Activated T-cell treated with anti-CD3 and anti-CD28 coated beads, Interleukin-2, amount 50 U/mL, for 72 hours (primary cell): ENCODE measurements at places on chromosomes 7 and 10.

DNA sequence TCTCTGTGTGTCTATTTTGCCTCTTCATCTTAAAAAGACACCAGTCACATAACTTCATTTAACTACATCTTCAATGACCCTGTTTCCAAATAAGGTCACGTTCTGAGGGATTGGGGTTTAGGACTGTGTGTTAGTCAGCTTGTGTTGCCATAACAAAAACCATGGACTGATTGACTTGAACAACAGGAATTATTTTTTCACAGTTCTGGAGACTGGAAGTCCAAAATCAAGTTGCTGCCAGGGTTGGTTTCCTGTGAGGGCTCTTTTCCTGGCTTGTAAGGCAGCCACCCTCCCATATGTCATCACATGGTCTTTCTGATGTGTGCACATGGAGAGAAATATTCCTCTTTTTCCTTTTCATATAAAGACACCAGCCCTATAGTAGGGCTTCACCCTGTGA, 55.3 kb downstream of the REEP3 start:
- DNase-seq: no peak

GRCh38 chr7:152354061-152354460, 81.7 kb downstream of the KMT2C start:
- DNase-seq: no peak

DNA sequence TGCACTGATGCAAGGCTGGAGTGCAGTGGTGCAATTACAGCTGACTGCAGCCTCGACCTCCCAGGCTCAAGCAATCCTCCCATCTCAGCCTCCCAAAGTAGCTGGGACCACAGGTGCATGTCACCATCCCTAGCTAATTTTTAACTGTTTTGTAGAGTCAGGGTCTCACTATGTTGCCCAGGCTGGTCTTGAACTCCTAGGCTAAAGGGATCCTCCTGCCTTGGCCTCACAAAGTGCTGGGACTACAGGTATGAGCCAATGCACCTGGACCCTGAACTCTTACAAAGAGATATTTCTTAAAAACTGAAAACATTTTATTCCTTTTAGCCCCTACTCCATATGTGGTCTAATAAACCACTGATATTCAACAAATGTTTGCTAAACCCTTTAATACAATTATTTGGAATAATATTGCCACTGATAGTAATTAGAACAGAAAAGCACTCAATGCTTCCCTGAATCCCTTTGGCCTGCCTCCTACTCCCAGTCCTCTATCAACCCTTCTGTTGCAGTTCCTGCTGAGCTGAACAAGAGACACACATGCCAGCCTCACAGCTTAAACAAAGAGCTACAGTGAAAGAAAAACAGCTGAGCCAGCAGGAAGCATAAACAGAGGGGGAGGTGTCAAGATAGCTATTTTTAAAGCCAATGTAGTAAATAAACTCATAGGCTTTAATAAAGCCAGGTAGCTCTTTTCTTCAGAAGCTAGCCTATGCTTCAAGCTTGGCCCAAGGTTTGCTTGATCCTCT, 7.0 kb upstream of the GNAI1 start:
- no peak for DNase-seq

- DNase-seq: no peak
These were observed 451.5 kb downstream of the SORCS1 start for GRCh38 chr10:106712988-106713387.

GRCh38 chr10:101062232-101063049, 652 bp downstream of the KAZALD1 start:
- peak; percentile 73 for DNase-seq

DNA sequence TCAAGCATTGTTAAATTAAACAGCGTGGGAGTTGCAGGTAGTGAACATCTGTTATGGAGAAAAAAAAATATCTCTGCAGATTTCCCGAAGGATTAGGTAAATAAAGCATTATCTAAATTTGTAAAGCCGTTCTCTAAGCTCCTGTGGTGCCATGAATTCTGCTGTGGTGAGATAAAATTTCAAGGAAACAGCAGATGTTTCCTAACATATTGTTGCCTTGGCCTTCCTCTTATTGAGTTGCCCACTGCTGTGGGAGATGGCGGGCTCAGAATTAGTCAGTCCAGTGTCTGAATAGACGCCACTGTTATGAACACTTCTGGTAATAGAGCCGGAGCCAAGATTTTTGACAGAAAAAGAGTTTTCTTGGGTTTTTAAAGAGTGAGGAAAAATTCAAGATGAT, 82.6 kb upstream of the ELMO1 start:
- no peak for DNase-seq

DNA sequence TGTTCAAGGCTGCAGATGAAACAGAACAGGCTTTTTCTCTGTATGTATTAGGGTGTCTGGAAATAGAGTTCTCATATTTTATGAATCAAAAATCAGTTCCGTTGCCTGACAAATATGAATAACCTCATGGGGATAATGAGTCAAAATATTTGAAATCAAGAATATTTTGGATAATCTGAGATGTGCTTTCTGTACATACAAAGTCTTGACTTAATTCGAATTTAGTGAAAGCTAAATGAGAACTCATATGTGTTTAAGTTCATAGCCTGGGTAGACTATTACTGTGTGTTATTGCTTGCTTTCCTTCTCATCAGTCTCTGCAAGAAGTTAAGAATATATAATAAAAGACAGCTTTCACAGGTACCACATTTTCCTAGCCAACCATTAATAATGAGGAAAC, 689.0 kb downstream of the REEP3 start:
- DNase-seq: no peak

- no peak for DNase-seq
These were observed 5.2 kb downstream of the SEMA3E start for GRCh38 chr7:83643739-83644138.

- no peak for DNase-seq
These were observed 15.0 kb upstream of the WDR86 start for GRCh38 chr7:151424799-151425198.

DNA sequence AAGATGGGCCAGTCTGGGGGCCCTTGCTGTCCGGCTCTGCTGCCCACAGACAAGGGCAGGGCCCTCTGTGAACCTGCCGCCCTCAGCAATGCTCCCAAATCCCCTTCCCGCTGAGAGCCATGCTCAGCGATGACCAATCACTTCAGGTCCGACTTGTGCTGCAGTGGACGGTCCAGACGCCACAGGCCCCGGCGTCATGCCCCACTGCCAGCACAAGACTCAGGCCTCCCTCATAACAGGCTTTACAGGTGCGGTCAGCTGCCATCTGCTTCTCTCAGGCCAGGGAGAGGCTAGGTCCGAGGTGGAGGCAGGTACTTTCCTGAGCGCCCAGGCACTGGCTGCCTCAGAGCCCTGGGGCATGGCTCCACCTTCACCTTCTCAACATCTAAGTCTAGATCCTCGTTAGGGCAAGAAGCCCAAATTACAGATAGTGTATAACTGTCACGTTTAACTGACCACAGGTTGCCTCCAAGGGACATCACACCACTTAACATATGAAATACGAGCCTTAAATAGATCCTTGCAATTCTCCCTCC, 393.2 kb downstream of the PTPRN2 start:
- DNase-seq: no peak

- DNase-seq: peak; percentile 46
These were observed 719 bp downstream of the DPY19L1 start for GRCh38 chr7:35036361-35037171.

DNA sequence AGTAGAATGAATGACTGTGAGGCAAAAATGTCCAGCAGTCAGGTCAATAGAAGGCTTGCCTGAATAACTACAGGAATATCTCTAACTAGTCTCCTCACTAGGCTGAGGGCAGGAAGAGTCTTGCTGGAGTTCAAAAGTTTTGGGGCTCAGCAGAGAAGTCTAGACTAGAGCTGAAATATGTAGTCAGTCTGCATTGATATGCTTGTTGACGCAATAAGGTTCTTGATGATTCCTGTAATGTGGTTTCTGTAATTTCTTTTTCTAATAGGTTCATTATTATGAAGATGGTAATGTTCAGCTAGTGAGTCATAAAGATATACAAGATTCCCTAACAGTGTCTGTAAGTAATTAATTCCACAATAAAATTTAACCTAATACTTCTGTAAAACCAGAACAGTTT, 41.5 kb upstream of the ST7 start:
- no peak for DNase-seq

GRCh38 chr7:95501261-95501832, 15.6 kb downstream of the ASB4 start:
- peak; percentile 46 for DNase-seq

DNA sequence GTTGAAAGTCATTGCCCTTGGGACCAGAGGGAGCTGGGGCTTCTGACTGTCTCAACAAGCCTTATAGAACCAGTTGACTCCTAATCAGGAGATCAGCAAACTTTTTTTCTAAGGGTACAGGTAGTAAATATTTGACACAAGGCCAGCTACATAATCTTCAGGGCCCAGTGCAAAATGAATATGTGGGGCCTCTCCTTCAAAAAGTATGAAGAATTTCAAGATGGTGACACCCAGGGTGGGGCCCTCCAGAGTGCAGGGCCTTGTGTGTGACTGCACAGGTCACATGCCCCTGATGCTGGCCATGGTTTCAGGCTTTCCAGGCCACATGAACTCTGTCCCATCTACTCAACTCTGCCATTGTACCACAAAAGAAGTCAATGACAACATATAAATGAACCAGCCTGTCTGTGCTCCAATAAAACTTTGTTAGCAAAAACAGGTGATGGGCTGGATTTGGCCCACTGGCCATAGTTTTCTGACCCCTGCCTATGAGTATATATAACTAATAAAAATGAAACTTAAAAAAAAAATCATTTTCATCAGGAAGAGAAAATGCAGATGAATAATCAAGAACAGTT, 6.1 kb downstream of the MMRN2 start:
- no peak for DNase-seq
